Heart left ventricle (tissue), 16 donors: ENCODE measurements at places on chromosomes 12 and 14.

GRCh38 chr12:21795648-21796328, 21.3 kb upstream of the KCNJ8 start:
- no peak for DNase-seq
- H3K4me1 ChIP-seq = no peaks in the 10 kb centered on the region
- H3K4me3 ChIP-seq = no peak overlapping the region
- no peaks in the 10 kb centered on the region for H3K36me3 ChIP-seq
- H3K27ac ChIP-seq = no peak overlapping the region
- H3K27me3 ChIP-seq = no peaks in the 10 kb centered on the region

DNA sequence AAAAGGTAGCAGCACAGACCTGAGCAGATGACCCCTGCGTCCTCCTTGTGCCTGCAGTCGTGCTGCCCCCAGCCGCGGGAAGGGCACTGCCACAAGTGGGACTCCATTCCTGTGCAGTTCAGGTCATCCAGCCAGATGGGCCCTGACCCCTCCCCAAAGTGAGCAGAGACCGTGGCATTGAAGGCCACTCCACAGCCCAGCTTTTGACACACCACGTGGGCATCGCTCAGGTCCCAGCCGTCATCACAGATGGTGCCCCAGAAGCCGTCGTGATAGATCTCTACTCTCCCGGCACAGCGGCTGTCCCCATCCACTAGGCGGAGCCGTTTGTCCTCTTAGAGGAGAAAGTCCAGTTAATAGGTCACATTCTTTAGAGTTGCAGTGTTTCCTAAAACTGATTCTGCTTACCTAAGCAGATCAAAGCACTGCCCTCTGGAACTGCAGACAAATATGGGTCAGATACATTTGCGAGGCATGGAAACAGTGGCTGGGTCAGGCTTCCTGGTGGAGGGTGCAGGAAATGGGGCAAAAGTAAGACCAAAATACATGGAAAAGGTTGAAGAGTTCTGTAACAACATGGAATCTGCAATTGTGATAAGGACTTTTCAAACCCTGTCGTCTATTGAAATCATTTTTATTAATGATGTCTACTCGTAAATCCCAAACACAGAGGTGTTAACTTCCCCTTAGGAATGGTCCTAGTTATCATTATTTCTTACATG, 69.4 kb downstream of the CD163L1 start:
- no peaks in the 10 kb centered on the region for H3K4me1 ChIP-seq
- DNase-seq = peak; percentile 55
- H3K4me3 ChIP-seq = no peak overlapping the region
- H3K27ac ChIP-seq = no peak overlapping the region
- no peaks in the 10 kb centered on the region for H3K36me3 ChIP-seq
- H3K27me3 ChIP-seq = no peaks in the 10 kb centered on the region

GRCh38 chr14:75066691-75067090, 2.8 kb upstream of the ZC2HC1C start:
- no peak overlapping the region for H3K4me3 ChIP-seq
- H3K27me3 ChIP-seq = no peaks in the 10 kb centered on the region
- no peak overlapping the region for H3K27ac ChIP-seq

DNA sequence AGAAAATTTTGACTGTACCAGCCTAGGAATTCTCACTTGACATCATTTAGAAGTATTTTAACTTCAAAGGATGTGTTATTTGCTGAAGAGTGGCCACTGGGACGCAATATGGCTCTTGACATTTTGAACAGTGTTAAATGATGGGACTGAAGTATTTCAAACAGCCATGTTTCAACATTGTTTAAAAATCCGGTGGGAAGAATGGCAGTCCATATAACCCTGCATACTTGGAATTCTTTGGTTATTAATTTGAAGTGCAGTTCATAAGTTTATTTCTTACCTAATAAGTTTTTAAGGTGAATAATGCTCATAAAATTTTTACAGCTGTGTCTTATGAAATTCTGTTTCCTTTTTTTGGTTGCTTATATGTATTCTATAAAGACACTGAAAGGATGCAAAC, 8.3 kb downstream of the TMTC2 start:
- no peaks in the 10 kb centered on the region for H3K4me1 ChIP-seq
- DNase-seq = no peak
- no peaks in the 10 kb centered on the region for H3K27me3 ChIP-seq
- no peaks in the 10 kb centered on the region for H3K36me3 ChIP-seq

DNA sequence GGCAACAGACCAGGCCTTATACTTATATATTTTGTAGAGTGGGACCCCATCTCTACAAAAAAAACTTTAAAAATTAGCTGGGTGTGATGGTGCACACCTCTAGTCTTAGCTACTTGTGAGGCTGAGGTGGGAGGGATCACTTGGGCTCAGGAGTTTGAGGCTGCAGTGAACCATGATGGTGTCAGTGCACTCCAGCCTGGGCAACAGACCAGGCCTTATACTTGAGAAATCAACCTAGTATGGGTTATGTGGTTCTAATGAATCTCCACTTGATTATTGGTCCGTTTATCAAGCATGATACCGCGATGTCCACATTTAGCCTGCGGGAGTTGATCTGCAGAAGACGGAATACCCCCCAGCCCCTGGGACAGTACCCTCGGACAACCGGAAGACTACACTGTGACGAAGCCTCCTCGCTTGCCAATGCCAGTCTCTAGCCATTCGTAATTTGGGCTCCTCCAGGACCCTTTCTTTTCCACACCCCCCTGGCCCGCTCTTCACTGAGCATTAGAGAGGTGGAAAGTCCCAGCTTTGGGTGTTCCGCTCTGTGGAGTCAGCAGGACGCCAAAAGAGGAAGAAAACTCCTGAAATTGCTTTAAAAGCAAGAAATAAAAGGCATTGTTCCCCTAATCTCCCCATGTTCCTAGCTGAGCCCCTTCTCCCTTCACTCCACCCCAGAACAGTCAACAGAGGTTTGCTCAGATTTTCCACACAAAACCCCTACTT, 19.4 kb downstream of the LTBP2 start:
- no peak overlapping the region for H3K4me3 ChIP-seq
- H3K27me3 ChIP-seq = no peaks in the 10 kb centered on the region
- H3K4me1 ChIP-seq = peaks cover 46% of the 10 kb centered on the region
- DNase-seq = no peak
- peak overlapping the region; percentile 82 for H3K27ac ChIP-seq

GRCh38 chr12:59085690-59086089, 165.4 kb upstream of the LRIG3 start:
- H3K27ac ChIP-seq = no peak overlapping the region
- H3K36me3 ChIP-seq = no peaks in the 10 kb centered on the region
- DNase-seq = no peak
- no peak overlapping the region for H3K4me3 ChIP-seq
- no peaks in the 10 kb centered on the region for H3K27me3 ChIP-seq

DNA sequence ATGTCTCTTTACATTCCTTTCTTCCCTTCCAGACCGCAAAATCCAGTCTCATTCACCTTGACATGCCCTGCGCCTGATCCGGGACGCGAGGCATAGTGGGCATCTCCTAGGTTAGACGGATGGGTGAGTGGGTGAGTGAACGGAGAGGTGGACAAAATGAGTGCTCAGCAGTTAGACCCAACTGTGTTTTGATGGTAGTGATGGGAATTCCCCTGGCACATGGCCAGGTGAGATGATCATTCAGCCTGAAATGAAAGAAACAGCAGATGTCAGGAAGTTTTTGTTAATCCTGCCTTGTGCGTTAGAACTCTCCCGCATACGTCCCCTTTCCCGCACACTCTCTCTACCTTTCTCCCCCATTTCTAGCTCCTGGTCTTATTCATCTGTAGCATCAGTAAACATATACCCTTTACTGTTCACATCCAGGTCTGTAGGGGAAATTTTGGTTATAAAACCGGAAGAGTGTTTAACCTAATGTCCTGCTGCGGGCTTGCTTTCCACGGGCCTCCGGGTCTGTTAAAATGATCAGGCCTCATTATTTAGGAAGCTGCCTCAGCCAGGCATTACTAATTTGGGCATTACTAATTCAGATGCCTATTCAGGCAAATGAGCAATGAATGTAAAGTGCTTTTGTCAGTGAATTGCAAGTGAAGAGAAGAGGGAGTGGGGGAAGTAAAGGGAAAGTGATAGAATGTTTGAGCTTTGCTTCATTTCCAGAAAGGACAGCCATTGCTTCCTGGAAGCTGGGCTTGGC, 172.8 kb downstream of the ETV6 start:
- H3K36me3 ChIP-seq = no peaks in the 10 kb centered on the region
- H3K4me3 ChIP-seq = no peak overlapping the region
- peak overlapping the region; percentile 12 for H3K27ac ChIP-seq
- DNase-seq = no peak
- H3K4me1 ChIP-seq = peaks cover 55% of the 10 kb centered on the region
- no peaks in the 10 kb centered on the region for H3K27me3 ChIP-seq

- no peak for DNase-seq
- no peaks in the 10 kb centered on the region for H3K27me3 ChIP-seq
- H3K27ac ChIP-seq = no peak overlapping the region
- peaks cover 9% of the 10 kb centered on the region for H3K36me3 ChIP-seq
- H3K4me3 ChIP-seq = no peak overlapping the region
Measured at GRCh38 chr12:94318181-94318580, 141.5 kb downstream of the CEP83 start.

GRCh38 chr12:121740847-121741246, 28.3 kb downstream of the TMEM120B start:
- H3K4me3 ChIP-seq = no peak overlapping the region
- no peaks in the 10 kb centered on the region for H3K27me3 ChIP-seq
- no peaks in the 10 kb centered on the region for H3K36me3 ChIP-seq
- no peak for DNase-seq
- H3K4me1 ChIP-seq = peaks cover 3% of the 10 kb centered on the region
